Activated effector memory CD4-positive, alpha-beta T cell treated with Interleukin-2 at 50 U/mL for 16 hours (primary cell): ENCODE measurements at places on chromosomes 13 and 19.

- no peak for DNase-seq
These were observed 461 bp upstream of the HSPB6 start for GRCh38 chr19:35757231-35757748.

- DNase-seq, result no peak
These were observed at the start of gene CCL25 for GRCh38 chr19:8052464-8052859. Gene CCL25 (plus strand): TSS chr19:8052760. CDS start chr19:8053050, 290 bp downstream.

DNA sequence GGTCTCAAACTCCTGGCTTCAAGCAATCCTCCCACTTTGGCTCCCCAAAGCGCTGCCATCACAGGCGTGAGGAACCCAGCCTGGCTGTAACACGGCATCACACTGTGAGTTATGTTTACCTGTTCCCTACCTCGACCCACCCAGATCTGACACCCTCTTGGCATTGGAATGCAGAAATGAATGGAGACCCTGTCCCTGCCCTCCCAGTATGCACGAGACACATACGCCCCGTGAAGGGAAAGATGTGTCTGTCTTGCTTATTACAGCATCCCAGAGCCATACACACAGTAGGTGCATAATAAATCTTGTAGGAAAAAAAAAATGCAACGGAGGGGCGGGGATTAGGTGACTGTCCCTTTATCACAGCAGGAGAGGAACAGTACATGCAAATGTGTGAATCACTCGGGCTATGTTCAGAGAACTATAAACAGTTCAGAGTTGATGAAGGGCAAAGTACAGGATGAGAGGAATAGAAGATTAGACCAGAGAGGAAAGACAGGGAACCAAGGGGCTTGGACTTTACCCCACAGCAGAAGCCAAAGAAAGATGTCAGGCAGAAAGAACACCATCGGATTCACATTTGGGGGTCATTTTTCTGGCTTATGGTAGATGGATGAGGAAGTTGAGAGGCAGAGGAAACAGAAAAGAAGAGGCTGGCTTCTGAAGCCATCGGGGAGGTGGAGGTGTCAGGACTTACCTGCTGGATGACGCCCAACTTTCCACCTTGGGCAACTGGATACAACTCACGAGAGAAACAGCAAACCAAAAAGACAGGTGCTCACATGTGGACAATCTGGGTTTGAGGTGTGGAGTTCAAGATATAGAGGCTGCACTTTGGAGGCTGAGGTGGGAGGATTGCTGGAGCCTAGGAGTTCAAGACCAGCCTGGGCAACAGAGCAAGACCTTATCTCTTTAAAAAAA, 94.3 kb downstream of the INSR start:
- no peak for DNase-seq

DNA sequence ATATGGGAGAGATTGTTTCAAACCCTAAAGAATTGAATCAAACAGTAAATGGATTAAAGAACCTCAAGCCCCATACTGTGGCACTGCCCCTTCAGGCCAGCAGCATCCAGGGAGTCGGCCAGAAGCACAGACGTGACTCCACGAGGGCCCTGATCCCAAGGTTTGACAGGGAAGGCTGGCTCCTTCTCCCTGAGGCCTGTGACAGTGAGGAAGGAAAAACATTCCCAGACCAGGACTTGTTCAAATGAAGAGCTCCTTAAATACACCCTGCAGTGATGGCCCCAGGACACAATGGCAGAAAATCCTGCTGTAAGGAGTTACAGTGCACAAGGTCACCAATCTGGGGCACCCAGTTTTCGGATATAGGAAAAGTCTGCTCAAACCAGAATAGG, 91.0 kb downstream of the COL4A1 start:
- DNase-seq, result no peak

DNA sequence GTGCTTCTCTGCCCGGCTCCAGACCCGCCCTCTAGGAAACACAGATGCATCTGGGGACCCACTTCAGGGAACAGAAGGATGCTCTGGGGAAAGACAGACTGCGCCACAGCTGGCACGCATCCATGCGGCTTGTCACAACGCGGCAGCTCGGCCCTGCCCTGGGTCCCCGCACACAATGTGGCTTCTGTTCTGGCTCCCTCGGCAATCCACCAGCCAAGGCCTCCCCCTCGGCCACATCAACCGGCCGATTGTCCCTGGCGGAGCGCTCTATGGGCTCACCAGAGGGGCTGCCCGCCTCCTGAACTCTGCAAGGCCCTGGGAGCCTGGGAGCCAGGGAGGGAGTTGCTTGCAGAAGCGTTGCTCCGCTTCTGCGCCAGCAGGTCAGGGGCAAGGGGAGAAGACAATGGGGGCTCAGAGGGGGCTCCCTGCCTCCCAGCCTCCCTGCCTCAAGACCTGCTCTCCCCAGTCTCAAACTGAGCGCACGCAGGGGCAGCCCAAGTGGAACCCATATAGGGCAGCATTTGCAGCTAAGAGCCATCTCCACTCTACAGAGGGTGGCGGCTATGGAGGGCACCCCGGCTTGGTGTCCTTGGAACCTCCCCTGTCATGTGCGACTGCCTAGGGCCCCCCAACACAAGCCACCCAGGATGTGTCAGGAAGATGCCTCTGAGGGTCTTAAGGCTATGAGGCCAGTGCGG, 37.9 kb downstream of the MLLT1 start:
- DNase-seq, result no peak

DNA sequence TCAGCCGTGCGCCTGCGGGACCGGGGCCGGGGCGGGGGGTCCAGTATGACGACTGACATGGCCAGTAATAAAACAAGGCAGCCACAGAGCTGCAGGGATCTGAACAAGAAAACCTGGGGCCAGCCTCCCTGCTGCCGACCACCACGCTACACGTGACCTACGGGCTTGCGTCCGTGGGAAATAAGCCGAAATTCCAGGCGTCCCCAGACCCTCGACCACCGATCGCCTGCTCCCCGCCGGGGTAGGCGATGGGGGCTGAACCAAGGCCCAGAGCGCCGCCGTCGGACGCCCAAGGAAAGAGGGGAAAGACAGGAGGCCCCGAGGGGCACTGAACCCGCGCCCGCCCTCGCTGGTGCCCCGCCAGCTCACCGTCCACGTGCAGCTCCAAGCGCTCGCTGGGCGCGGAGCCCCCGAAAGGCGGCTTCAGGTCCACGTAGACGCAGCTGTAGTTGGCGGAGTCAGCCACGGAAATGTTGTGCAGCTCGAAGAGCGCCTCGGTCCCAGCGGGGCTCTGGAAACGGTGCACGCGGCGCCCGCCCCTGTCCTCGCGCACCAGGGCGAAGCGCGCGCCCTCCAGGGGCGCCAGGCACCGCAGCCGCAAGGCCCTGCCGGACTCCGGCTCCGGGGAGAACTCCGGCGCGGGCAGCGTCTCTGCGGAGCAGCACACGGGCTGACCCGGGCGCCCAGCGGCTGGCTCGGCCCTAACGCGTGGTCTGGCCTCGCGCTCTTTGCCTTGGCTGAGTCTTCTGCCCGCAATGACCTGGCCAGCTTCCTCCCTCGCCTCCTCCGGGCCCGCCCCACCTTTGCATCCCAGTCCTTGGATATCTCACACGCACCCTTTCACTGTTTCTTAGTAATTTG, 3.1 kb downstream of the A1BG start:
- DNase-seq, result no peak

GRCh38 chr19:10412257-10412977, 7.9 kb upstream of the PDE4A start:
- no peak for DNase-seq

GRCh38 chr13:32917504-32917903, 98.7 kb upstream of the KL start:
- DNase-seq, result no peak

DNA sequence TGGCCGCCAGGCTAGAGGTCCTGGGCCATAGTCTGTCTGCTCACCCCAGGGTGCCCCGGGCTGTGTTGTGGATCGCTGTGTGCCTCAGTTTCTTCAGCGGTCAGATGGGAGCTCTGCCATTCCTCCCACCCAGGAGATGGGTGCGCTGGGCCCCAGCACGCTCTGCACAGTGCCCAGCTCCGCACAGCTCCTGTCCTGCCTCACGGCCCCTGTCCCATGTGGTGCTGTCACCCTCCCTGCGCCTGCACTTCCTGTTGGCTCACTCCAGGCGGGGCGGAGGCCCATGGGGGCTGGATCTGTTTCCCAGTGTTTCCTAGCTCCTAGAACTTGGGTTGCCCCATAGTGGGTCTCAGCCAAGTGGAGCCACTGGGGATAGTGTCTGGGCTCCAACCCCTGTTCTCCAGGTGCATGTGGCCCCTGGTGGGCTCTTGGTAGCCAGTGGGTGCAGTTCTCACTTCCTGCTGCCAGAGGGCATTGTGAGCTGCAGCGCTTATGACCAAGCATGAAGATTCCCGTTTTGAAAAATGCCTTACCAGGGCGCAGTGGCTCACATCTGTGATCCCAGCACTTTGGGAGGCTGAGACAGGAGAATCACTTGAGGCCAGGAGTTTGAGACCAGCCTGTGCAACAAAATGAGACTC, 69.8 kb downstream of the KDM4B start:
- DNase-seq, result no peak

- no peak for DNase-seq
These were observed 55.5 kb upstream of the C1QTNF9B start for GRCh38 chr13:23952796-23953195.

GRCh38 chr13:61094865-61095264, 320.8 kb downstream of the PCDH20 start:
- no peak for DNase-seq

DNA sequence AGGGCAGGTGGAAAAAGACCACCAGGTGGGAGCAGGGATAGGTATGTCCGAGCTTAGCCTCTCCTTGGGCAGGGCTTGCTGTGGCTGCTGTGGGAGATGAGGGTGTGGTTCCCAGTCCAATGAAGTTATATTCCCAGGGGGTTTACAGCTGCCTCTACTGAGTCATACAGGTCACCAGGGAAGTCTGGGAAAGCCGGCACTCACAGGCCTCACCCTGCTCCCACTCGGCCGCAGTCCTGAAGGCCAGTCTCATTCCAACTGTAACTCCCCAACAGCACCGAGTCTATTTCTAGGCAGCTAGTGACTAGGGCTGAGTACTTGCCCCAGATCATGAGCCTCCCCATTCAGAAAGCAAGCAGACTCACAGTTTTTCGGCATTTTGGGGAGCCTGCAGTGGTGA, 77.1 kb downstream of the FNDC3A start:
- DNase-seq, result no peak

DNA sequence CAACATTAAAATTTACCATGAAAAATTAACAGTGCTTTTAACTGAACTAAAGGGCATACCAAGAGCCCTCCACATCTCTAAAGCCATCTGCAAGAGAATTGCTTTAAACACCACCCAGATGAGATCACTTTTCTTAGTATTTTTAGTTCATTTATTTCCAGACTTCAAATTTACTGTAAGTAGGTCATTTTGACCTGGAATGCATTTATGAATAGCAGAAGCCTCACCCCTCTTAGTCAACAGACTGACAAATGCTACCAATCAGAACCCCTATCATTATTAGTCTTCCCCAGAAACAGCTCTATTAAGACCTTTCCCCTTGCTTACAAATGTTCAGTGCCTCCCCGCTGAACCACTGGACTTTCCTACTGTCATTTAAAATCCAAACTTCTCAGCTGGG, 27.3 kb downstream of the RUBCNL start:
- DNase-seq, result no peak

DNA sequence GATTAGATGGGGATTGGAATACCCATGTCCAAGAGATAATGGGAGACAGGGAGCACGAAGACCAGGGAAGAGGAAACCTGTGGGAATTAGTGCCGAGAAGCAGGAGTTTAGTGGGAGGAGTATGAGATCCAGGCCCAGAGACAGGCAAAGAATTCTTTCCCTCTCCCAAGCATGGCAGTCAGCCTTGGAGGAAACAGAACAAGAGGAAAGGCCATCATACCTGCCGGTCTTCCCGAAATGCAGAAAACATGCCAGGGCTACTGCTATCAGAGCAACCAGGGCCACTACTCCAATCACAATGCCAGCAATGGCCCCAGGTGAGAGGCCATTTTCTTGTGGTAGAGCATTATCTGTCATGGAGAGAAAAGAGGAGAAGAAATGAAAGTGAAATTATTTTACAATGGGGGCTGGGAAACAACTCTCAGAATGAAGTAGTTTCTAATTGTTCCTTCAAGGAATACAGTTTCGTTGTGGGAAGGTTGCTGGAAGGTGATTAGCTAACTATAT, 16.1 kb downstream of the CEACAM1 start:
- DNase-seq, result no peak

DNA sequence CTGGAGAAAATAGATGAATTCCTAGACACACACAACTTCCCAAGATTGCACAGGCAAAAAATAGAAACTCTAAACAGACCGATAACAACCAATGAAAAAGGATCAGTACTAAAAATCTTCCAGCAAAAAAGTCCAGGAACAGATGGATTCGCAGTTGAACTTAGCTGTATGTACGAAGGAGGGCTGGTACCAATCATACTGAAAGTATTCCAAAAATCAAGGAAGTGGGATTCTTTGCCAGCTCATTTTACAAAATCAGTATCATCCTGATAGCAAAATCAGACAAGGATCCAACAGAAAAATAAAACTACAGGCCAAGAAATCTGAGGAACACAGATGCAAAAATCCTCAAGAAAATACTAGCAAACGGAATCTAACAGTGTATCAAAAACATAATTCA, 6.5 kb upstream of the LILRB2 start:
- no peak for DNase-seq

GRCh38 chr13:108860418-108860817, 231.0 kb downstream of the MYO16 start:
- no peak for DNase-seq

DNA sequence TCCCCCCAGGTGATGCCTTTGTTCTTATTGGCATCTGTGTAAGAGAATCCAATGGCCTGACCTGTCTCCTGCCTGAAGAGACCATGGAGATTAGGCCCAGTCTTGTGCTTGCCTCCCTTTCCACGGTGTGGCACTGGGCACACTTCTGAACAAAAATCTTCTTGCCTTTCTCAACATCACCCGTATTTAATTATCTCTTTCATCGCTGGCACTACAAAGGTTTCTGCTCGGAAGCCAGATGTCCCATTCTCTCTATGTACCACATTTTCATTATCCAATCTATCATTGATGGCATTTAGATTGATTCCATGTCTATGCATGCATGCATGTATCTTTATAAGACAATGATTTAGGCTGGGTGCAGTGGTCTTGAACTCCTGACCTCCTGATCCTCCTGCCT, 74.3 kb downstream of the SLC25A15 start:
- no peak for DNase-seq

GRCh38 chr13:98489446-98490194, 87.3 kb downstream of the STK24 start:
- no peak for DNase-seq

DNA sequence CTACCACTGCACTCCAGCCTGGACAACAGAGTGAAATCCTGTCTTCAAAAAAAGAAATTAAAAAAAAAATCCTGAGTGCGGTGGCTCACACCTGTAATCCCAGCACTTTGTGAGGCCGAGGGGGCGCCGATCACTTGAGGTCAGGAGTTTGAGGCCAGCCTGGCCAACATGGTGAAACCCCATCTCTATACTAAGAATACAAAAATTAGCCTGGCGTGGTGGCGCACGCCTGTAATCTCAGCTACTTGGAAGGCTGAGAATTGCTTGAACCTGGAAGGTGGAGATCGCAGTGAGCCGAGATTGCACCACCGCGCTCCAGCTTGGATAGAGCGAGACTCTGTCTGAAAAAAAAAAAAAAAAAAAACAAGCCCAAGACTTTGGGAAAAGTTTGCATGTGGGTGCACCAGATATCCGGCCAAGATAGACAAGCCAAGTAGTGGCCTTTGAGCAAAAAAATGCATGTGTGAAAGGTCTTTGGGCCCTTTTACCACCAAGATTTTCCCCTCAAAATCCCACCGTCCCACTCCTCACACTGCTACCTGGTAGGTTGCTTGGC, 5.7 kb downstream of the DNAJB1 start:
- DNase-seq, result no peak

GRCh38 chr13:45860240-45860639, 8.7 kb upstream of the SIAH3 start:
- no peak for DNase-seq

- no peak for DNase-seq
These were observed 106.4 kb downstream of the ZNF486 start for GRCh38 chr19:20273376-20273775.

- no peak for DNase-seq
These were observed 491.2 kb downstream of the GPC5 start for GRCh38 chr13:91889641-91890040.
